ENCODE measurements at places on chromosomes 13 and 19.

DNA sequence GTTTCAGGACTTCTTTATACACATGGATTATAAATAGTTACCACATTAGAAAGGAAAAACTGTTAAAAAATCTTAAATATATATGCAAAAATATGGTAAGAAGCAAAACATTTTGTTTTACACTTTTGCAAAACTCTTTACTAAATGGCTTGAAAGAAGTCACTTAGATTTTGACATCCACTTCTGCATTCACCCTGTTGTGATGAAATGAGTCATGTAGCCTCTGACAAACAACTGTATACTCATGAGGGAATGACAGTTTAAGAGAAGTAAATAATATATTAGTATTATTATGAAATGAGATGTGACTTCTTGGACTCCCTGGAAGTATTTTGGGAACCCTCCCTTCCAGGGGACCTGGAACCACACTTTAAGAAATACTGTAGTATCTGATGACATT is 275.6 kb downstream of the DACH1 start:
- DNase-seq, result no peak

- no peak for DNase-seq
These were observed 1094.7 kb downstream of the UQCRFS1 start for GRCh38 chr19:28118235-28118634.

- DNase-seq, result peak; percentile 15
These were observed 514 bp upstream of the ARGLU1 start for GRCh38 chr13:106568299-106569003.

DNA sequence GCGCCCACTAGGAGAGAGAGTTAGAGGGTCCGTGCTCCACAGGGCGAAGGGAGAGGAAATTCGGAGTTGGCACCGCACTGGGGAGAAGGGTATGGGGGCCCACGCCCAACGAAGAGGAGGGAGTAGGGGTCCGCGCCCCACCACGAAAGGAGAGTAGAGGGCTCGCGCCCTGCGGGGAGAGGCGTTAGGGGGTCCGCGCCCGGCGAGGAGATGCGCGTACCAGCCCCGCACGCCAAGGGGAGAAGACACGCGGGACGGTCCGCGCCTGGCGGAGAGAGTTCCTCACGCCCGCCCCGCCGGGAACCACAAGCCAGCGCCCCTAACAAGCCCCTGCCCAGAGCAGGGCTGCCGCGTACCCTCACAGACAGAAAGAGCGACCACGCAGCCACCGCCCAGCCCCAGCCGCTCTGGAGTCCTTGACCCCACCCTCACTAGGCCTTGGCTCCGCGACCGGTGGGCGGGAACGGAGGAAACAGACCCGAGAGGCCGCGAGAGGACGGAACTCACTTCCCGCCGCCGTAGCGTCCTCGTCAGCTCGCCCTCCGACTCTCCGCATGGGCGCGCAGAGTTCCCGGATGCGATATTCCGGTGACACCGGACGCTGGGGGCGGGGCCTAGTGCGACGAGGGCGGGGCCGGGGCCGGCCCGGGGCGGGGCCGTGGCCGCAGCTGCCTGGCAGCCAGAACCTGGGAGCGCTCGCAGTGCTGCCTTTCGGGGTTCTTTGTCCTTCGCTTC is 20.0 kb upstream of the ZSCAN18 start:
- no peak for DNase-seq

DNA sequence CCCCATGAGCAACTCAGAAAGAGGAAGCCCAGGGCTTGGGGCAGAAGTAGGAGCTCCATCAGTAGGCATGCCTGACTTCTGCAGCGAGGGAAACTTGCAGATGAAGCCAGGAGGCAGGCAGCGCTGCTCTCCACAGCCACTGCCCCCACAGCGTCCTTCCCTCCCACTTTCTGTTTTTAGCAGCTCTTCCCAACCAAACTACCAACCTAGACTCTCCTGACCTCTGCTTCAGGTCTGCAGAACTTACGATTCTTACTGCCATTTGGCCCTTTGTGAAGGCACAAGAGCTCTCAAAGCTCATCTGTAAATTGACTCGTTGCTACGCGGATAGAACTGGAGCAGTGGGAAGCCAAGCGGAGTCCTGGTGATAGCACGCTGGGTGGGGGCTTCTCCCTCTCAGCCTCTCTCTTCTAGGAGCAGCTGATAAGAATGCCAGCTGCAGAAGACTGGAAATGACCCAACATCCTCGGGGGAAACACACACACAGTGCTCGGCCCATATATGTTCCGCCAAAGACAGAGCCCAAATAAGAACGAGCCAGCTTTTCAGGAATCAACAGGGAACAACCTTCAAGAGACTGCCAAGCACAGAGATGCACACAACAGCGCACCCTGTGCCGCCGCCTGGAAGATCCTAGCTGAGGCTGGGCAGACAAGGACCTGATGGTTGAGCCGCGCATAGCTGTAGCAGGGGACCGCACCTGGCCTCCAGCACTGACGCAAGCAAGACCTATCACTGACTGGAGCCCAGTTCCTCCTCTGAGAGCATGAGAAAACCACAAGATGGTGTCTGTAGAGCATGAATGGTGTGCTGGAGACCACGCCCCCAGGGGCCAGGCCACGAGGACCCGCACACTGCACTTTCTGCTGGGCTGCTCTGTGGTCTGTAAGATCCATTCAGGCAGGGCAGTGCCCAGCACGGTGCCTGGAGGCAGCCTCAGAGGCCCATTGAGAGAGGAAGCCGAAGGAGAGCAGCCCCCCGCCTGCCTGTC is 15.9 kb upstream of the SLC35E1 start:
- peak; percentile 70 for DNase-seq

- no peak for DNase-seq
These were observed 222.6 kb upstream of the MAB21L1 start for GRCh38 chr13:35698911-35699576.

Data from GM19239 (cell line).